Stimulated activated CD4-positive, alpha-beta T cell treated with anti-CD3 and anti-CD28 coated beads, Interleukin-12 subunit alpha, Interleukin-12 subunit beta, amount 100 ng/mL, for 4 hours (primary cell): ENCODE measurements at places on chromosomes 11 and 22.

- DNase-seq: no peak
Measured at GRCh38 chr11:103662880-103663279, 373.6 kb upstream of the DDI1 start.

GRCh38 chr11:127063241-127063640, 62.7 kb upstream of the KIRREL3 start:
- DNase-seq: no peak

GRCh38 chr22:46043339-46043738, 66.4 kb upstream of the WNT7B start:
- DNase-seq: no peak

DNA sequence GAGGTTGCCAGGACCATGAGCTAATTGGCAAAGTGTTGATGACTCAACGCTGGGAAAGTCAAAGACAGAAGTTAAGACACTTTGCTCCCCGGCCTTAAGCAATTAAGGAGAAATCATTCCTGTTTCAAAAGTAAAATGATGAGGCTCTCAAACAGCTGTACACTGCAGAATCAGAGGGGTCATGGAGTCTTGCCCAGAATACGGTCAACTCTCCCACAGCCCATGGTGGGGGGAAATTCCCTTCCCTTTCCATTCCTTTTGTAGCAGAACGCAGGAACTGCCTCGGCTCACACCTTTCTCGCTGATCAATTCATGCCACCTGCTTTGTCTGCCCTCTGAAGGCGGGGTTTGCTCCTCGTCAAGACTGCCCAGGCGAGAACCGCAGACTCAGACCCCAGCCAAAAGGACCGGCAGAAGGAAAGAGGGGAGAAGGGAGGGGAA, 52.8 kb downstream of the MN1 start:
- no peak for DNase-seq

DNA sequence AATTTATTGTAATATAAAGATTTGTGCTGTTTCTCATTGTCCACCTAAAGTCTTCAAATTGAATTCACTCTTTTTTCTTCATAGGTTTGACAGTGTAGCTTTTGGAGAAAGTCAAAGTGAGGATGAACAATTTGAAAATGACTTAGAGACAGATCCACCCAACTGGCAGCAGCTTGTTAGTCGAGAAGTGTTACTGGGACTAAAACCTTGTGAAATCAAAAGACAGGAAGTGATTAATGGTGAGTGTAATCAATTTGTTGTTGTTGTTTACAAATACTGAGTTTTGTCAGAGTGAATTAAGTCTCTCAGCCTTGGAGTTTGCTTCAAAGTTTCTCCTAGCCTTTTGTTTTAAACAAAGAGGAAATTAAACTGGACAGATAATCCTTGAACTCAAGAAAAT, 53.6 kb upstream of the GRIK4 start:
- no peak for DNase-seq

DNA sequence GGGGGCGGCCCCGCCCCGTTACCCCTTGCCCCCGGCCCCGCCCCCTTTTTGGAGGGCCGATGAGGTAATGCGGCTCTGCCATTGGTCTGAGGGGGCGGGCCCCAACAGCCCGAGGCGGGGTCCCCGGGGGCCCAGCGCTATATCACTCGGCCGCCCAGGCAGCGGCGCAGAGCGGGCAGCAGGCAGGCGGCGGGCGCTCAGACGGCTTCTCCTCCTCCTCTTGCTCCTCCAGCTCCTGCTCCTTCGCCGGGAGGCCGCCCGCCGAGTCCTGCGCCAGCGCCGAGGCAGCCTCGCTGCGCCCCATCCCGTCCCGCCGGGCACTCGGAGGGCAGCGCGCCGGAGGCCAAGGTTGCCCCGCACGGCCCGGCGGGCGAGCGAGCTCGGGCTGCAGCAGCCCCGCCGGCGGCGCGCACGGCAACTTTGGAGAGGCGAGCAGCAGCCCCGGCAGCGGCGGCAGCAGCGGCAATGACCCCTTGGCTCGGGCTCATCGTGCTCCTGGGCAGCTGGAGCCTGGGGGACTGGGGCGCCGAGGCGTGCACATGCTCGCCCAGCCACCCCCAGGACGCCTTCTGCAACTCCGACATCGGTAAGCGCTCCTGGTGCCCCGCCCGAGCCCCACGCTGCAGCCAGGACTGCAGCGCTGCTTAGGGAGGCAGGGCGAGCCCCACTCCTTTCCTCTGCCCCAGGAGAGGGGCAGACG, at the start of gene TIMP3:
Gene TIMP3, plus strand, starts transcription at position 169 of the 700 bp plus-strand sequence. Its CDS starts 297 bp downstream, at position 466.
- peak; percentile 16 for DNase-seq

GRCh38 chr11:121899520-121899919, 216.5 kb downstream of the BLID start:
- DNase-seq: no peak
